ENCODE measurements at places on chromosomes 12 and 14.

DNA sequence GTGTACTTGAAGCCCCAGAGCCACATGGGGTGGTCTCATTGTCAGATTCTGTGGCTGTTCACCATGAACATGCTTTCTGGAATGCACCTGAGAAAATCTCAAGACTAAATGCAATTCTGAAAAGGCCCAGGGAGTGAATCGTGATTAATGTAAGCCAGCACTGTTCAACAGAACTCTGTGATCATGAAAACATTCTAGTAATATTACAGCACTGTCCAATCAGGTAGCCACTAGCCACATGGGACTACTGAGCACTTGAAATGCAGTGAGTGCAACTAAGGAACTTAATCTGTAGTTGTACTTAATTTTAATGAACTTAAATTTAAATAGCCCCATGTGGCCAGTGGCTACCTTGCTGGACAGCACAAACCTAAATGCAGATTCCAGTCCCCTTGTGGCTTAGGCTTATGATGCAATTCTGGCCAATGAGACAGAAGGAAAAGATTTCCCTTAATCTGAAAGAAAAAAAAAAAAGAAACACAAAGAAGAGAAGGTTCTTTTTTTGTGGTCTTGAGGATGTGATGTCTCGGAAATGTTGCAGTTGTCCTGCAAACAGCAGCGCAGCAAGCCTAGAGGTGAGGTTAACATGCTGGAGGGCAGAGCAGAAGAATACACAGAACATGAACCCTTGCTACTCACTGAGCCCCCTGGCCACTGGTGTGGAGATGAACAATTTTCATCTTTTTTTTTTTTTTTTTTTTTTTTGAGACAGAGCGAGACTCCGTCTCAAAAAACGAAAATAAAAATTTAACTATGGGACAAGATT is 48.2 kb downstream of the SPPL3 start:
- DNase-seq = no peak

DNA sequence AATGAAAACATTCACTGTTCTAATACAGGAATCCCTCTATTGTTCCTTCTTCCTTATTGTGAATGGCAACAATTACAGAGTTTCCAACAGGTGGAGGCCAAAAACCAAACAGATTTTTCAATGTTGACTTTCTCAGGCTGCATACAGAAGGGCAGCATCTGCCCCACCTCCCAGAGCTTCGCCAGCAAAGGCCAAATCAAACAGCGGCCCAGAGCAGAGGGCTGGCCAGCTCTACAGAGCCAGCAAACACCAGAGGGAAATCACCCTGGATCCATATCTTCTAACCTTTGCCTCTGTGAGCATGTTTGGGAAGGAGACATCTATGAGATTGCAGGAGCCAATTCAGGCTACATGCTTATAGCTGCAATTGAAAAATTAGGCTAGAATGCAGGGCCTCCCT is 4.4 kb upstream of the CRACR2A start:
- no peak for DNase-seq

GRCh38 chr12:101854747-101855146 is 22.6 kb upstream of the DRAM1 start:
- DNase-seq = no peak

GRCh38 chr14:70776197-70776596 is 33.1 kb downstream of the MAP3K9 start:
- no peak for DNase-seq

DNA sequence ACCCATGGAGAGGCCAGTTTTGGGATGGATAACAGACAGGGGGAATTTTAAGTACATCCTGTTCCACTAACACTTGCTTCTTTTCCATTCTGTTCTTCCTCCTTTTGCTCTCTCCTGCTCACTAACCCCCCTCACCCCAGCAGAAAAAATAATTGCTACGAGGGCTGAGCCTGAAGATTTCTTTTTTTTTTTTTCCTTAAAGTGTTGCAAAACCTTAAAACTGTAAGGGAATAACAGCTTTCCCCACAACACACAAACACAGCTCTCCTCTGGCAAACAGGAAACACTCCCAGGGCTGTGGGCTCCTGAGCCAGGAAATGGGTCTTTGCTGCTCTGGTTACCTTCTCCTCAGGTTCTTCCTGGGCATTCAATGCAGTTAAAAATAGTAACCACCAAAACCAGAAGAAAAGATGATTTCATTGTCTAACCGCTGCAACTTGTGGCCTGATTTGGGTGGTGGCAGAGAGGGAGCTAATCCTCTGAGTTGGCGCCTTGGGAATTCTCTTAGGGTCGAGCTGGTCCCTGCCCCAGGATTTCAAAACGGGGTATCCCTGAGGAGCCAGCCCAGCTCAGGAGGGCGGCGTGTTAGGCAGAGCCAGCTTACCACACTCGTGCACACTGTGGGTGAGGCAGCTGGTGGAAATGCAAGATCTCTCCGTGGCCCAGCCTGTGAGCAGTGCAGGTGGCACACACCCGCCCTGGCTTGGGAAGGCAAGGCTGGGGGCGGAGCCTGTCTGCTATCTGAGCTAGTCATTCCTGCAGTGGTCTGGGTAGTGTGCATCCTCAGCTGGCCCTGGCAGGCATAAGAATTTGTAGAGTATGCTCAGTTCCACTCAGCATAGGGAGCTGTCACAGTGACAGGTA is 17.1 kb upstream of the EMP1 start:
- peak; percentile 48 for DNase-seq

DNA sequence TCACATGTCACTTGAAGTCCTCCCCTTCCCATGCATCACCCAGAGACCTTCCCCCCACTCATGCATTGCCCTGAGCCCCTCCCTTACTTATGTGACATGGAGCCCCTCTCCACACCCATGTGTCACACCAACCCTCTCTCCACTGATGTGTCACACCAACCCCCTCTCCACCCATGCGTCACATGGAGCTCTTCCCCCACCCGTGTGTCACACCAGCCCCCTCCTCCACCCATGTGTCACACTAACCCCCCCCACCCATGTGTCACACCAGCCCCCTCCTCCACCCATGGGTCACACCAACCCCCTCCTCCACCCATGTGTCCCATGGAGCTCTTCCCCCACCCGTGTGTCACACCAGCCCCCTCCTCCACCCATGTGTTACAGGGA is 30.4 kb downstream of the RTL1 start:
- no peak for DNase-seq

- no peak for DNase-seq
Measured at GRCh38 chr12:75446857-75447256, 33.7 kb upstream of the GLIPR1 start.

DNA sequence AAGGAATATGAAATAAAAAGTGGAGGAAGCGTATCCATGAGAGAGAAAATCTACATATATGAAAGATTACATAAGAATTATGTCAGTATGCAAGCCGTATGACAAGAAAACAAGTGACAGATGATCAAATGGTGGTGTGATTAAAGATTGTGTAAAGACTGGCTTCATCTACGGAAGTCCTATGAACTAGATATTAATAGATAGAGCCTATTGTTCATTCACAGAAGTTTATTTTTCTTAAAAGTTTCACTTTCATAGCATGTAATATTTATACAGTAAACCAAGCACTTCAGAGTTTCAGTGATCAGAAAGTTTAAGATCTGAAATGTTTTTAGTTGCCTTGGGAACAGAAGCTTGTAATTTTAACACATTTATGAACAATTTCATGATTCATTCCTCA is 84.5 kb downstream of the VRK1 start:
- no peak for DNase-seq

GRCh38 chr14:69008421-69008884 is 29.4 kb upstream of the ACTN1 start:
- DNase-seq = no peak

GRCh38 chr12:78446555-78446954 is 418.0 kb upstream of the SYT1 start:
- DNase-seq = no peak

GRCh38 chr12:99389751-99390150 is 257.8 kb upstream of the GARIN6 start:
- DNase-seq = no peak

GRCh38 chr12:77118696-77119095 is 53.3 kb upstream of the E2F7 start:
- DNase-seq = no peak

GRCh38 chr14:69151458-69152180 is 1.3 kb downstream of the DCAF5 start:
- DNase-seq = peak; percentile 24

DNA sequence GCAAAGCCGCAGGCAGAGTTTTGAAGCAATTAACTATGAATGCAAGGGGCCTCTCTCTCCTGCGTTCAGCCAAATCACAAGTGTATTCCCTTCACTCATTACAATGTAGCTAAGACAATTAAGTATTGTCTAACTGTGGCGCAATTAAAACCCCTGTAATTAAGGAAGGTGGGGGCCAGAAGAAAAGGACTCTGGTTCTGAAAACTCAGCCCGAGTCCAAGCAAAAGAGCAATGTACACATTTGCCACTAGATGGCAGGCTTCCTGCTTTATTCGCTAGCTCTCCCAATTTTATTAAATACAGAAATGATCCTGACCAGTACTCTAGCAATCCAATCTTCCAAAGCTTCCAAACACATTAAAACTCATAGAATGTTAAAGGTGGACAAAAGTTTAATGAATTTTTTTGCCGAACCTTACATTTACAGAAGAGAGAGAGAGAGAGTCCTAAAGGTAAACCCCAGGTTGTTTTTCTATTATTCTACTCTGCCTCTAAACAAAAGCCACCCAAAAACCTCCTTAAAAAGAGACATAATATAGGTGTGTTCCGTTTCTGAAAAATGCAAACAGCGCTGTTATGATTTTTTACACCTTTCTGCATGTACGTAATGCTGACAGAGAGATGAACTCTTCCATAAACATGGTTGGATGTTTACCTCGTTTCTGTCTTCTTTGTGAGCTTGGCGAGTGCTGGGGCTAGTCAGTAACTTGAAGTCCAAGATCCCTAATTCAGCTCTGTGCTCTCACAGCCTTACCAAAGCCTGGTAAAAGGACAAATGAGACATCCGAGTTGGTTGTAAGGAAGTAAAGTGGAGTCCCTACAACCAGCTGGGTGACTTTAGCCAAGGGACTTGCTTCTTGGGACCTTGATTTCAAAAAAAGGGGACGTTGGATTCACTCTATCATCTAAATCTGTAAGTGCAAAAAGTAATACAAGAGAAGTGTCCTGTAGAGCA is 50.9 kb upstream of the VASH1 start:
- no peak for DNase-seq
